ENCODE measurements at places on chromosomes 1 and 21. TPM values are rescaled to one million over a fixed set of nuclear protein-coding genes. Genes with fewer than 3 reads are reported as not detected.

Gene ANGPTL1
- not detected for total RNA-seq

GRCh38 chr1:93171549-93172034, 8.6 kb downstream of the TMED5 start:
- no peak for DNase-seq

DNA sequence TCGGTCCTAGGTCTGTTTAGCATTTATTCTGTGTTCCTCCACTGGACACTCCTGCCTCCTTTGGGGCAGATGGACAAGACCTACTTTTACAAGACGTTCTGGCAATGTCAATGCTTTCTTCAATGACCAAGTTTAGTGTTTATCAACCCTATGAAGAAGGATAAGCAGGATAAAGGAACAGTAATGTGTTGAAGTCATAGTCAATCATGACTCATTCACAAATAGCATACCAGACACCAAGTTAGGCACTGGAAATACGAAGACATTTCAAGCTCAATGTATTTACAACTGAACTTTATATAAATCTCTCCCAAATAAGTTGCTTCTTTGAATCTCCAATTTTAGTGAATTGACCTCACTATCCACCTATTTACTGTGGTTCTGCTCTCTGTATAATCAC, 4.8 kb upstream of the SLC35D1 start:
- DNase-seq = no peak

DNA sequence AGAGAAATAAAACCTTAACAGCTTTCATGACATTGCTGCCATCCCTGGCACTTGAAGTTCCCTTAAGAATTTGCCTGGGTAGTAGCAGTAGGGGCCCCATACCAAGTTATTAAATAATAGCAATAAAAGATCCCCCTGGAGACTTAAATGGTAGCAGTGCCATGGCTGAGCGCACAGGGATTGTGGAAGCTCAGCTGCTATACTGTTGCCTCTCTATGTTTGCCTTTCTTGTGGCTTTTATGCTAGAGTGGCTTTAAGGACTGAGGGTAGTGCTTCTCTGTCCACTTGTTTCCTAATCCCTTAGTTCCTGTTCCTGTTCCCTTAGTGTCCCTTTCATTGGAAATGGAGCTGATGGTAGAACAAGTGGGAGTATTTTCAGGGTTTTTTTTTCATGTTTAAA, 42.1 kb downstream of the NCF2 start:
- peak; percentile 79 for DNase-seq

GRCh38 chr1:10431070-10431730, 967 bp downstream of the CENPS start:
- peak; percentile 33 for DNase-seq

DNA sequence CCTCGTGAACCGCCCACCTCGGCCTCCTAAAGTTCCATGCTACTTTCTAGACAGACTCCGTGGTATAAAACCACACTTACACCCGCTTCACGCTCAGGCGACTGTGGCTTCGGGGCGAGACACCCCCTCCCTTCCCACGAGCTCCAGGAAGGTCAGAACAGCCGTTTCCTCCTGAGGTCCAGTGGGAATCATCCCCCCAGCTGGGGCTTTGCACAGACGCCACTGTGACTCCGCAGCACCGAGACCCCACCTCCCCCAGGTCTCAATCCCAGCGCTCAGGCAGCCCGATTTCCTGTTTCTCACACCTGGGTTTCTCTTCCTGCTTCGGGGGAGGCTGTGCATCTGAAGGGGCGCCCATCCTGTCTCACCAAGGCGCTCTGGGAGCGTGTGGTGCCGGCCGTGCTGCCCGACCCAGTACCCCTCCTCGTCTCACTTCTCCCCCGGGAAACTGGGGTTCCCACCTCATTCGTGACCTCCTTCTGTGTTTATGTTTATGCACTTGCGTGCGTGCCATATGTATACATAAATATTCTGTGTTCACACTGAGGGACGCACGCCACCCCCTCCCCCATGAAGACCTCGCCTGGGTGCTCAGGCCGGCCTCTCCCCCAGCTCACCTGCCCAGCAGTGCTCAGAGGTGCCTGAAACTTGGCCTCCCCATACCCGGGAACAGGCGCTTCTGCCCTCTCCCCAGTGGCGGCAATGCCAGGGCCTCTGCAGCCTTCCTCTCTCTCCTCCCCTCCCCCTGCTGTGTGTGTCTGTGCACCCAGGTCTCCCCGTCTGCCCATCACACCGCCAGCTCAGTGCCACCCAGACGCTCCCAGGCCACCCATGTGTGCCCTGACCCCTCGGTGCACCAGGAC, 14.6 kb downstream of the SLC35E2B start:
- DNase-seq = peak; percentile 90

GRCh38 chr1:12177156-12177998, 10.6 kb downstream of the TNFRSF1B start:
- DNase-seq = no peak

DNA sequence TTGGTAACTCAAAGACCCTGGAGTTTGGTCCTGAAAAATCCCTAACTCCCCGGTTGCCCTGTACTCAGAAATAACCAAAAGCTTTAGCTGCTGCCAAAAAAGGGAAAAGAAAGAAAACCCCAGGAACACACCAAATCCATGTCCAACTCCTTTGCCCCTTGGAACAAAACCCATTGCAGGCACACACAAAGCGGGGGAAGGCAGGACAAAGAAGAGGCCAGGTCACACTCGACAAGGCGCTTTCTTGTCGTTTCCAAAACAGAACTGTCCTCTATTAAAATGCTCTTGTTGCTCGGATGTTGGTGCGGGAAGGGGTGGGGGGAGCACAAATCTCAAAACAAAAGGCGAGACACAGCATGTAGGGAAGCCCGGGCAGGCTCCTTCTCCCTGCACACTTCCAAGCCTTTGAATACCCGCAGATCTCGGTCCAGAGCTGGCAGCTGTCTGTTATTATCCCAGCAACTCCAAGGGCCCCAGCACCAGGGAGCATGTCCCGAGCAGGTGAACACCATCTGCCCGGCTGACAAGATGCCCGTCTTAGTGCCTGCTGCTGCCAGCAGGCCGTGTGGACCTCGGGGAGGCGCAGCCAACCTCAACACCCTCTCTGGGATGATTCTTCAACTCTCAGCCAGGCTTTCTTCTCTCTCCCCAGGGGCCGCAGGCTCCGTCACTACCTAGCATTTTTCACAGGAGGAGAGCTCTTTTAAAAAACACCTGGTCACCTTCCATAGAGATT, 96.4 kb downstream of the SSBP3 start:
- no peak for DNase-seq

Gene RIPK4
- not detected for total RNA-seq

- DNase-seq = no peak
Observed at GRCh38 chr1:182391362-182392049, at the start of gene GLUL. Gene GLUL (minus strand): TSS chr1:182391790. CDS start chr1:182388737, 3,053 bp downstream.

DNA sequence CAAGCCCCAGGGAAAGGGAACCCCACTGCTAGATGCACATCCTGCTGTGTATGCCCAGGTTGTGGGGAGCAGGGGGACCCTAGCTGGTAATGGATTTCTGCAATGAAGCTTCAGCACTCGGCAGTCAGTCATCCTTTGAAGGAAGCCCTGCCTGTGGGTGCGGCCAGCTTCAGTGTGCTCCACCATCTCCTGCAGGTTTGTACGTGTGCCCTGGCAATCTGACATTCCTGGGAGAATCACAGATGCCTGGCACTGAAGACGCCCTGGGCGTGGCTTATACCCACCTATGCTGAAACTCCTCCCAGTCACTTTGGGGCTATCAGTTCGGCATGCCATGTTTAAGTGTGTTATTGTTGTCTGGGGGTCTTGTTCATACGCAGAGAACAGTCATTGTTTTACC, 6.8 kb downstream of the SPRR5 start:
- DNase-seq = no peak

Gene ACTN2
- not detected for total RNA-seq

- DNase-seq = no peak
Observed at GRCh38 chr1:87673309-87673708, 344.6 kb downstream of the LMO4 start.

DNA sequence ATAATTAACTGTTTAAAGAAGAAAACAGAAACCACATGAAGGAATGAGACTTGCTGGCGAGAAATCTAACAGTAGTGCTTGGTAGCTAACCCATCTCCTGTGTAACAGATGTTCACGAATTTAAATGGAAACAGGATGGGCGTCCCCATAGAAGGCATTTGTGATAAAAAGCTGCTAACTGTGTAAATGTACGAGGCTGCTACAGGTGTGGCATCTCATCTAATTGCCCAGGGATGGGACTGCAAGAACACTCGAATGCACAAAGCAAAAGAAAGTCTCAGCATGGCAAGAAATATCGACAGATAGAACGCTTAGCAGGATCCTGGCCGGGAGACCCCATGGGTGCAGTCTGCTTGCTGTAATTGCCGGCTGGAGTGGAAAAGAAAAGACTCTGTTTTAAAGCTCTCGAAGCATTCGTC, 112.7 kb downstream of the RUNX1 start:
- peak; percentile 10 for DNase-seq

GRCh38 chr1:206661161-206661820, 23.4 kb upstream of the MAPKAPK2 start:
- no peak for DNase-seq

- DNase-seq = no peak
Observed at GRCh38 chr1:115536279-115536816, 105.4 kb upstream of the VANGL1 start.

DNA sequence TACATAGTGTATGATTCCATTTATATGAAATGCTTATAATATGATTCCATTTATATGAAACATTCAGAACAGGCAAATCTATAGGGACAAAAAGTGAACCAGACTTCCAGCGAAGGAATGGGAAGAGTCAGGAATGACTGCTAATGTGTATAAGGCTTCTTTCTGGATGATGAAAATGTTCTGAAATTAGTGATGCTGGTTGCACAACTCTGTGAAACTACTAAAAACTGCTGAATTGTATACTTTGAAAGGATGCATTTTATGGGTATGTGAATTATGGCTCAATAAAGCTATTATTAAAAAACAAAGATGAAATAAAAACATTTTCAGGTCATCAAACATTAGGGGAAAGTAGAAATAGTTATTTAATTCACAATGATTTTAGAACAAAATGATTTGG, 14.1 kb upstream of the IL24 start:
- DNase-seq = no peak

DNA sequence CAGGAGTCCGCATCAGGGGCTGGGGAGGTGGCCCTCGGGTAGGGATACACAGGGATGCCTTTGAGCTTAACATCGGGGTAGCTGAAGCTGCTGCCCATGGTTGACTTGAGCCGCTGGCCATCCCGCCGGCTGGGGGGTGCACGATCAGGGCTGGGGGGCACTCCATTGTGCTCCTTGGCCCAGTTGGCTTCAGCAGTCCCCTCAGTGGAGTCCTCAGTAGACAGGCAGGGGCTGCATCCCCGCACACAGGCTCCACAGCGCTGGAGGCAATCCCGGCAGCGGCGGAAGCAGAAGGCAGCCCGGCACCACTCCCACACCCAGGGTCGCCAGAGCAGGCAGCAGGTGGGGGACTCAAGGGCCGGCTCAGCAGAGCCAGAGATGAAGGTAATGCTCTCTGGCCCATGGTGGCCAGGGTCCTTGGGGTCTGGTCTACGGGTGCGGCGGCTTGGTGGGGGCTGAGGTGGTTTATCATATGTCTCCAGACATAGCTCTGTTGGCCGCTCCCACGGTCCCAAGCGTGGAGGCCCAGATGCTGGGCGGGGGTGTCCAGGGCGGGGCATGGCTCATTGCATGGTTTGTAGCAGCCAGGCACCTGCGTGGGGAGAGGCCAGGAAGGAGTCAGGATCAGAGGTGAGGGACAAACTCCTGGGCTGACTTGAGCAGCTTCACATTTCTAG, 8.3 kb downstream of the KDF1 start:
- DNase-seq = no peak

Gene CEP170
- total RNA-seq = 69.7 TPM

DNA sequence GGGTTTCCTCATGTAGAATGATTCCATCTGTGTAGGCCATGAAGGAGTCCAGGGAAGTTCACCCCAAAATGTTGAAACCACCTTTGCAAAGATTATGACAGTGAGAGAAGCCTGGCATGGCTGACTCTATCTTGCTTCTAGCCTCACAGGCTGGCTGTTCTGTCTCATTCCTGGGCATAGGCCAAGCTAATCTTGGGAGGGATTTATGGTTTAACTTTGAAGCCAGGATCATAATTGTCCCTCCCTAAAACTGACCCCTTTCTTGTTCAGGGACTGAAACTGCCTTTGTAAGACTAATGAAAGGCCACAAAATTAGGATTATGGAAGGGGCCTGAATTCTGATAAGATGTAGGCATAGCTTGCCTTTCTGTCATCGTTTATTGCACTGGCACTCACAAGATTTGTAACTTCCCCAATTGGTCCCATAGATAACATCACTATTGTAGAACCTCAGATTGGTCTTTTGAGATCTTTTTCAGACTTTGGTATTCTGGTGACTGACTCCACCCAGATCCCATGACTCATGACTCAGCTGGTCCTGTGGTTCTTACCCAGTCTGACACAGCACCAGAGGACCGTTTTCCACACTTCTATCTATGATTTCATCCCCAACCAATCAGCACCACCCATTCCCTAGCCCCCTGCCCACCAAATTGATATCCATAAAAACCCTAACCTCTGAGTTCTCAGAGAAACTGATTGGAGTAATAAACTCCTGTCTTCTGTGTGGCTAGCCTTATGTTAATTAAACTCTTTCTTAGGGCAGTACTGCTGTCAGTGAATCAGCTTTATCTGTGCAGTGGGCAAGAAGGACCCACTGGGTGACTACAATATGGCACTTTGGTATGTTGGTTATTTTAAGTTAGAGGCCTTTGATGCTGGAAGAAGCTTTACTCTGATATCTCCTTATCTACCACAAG, 13.6 kb upstream of the LAMTOR5 start:
- DNase-seq = no peak

DNA sequence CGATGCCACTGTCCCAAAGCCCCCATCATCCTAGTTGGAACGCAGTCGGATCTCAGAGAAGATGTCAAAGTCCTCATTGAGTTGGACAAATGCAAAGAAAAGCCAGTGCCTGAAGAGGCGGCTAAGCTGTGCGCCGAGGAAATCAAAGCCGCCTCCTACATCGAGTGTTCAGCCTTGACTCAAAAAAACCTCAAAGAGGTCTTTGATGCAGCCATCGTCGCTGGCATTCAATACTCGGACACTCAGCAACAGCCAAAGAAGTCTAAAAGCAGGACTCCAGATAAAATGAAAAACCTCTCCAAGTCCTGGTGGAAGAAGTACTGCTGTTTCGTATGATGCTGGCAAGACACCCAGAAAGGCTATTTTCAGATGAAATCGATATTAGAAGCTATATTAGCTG, 8.1 kb downstream of the RHOU start:
- DNase-seq = no peak

- DNase-seq = no peak
Observed at GRCh38 chr1:45643321-45643720, 19.5 kb upstream of the CCDC17 start.

- DNase-seq = peak; percentile 27
Observed at GRCh38 chr1:151908228-151908691, 1.1 kb downstream of the THEM4 start.

Gene TFF3
- total RNA-seq = not detected

Gene SLC44A3
- total RNA-seq = not detected

Gene IGSF21
- total RNA-seq = not detected

Gene ILDR2
- 2.5 TPM for total RNA-seq

DNA sequence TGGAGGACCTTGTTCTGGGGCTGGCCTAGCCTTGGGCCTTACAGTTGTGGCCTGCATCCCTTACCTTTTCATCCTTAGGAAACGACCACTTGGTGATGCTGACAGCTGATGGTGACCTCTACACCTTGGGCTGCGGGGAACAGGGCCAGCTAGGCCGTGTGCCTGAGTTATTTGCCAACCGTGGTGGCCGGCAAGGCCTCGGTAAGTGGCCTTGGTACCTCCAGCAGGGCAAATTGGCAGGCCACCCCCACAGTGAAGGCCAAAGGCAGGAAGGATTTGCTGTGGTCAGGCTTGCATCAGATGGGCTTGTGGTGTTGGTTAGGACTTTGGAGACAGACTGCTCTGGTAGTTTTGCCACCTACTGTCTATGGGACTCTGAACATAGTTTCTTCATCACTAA, 17.7 kb upstream of the TRNAU1AP start:
- no peak for DNase-seq

GRCh38 chr1:172408958-172409357, 11.5 kb upstream of the C1orf105 start:
- DNase-seq = no peak

Data from OCI-LY7 (cell line).